ENCODE measurements at places on chromosomes 12 and 14.
A peak's percentile ranks its signal among the peaks of the same experiment; 100 is the strongest.

GRCh38 chr14:106372870-106373652 is 846.7 kb downstream of the TMEM121 start:
- DNase-seq, result peak; percentile 86

DNA sequence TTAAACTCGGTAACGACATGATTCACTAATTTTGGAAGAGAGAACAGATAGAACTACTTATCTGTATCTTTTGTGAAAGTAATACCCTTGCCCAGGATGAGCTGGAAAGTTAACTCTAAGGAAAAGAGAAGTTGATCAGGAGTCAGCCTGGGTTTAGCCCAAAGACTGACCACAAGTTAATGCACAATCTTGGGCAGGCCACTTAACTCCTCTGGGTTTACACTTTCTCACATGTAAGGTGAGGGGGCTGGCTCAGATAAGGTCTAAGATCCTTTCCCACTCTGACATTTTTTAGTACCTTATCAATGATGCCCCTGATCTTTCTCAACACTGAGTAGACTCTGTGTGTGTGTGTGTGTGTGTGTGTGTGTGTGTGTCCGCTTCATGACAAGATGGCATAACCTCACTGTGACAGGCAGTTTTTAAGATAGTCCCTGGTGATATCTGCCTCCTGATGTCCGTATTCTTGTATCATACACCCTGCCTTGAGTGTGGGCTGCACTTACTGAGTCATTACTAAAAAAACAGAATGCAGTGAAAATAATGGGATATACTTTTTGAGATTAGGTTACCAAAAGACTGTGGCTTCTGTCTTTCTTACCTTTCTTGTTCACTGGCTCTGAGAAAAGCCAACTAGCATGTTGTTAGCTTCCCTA is 56.2 kb upstream of the CCDC198 start:
- no peak for DNase-seq

DNA sequence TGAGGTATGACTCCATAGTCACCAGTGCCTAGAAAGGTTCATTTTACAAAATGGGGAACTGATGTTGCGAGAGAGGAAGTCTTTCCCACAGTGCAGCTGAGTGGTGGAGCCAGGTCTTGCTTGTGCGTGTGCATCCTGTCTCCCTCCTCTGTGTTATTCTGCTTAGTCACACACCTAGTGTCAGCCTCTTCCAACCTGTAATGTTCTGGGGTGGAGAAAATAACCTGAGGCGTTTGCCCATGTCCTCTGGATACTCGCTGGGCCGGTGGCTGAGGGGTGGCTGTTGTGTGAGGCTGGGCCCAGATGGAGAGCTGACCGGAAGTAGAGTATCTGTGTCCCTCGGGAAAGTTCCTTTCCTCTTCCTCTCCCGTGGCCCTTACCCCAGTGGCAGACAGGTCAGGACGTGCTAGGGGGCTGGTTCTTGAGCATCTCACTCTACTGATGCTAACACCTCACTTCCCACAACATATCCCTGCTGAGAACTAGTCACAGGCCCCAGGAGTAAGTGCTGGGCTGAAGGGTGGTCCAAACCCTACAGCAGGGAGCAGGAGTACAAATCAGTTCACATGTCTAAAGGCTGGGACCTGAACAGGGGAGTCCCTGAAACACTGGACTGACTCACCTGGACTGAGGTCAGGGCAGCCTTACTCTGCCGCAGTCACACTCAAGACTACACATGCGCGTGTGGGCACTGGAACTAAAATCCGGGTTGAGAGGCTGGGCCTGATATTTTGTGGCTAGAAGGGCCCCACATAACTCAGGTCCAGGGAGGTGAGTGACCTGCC is 7.0 kb downstream of the MLF2 start:
- DNase-seq, result no peak

DNA sequence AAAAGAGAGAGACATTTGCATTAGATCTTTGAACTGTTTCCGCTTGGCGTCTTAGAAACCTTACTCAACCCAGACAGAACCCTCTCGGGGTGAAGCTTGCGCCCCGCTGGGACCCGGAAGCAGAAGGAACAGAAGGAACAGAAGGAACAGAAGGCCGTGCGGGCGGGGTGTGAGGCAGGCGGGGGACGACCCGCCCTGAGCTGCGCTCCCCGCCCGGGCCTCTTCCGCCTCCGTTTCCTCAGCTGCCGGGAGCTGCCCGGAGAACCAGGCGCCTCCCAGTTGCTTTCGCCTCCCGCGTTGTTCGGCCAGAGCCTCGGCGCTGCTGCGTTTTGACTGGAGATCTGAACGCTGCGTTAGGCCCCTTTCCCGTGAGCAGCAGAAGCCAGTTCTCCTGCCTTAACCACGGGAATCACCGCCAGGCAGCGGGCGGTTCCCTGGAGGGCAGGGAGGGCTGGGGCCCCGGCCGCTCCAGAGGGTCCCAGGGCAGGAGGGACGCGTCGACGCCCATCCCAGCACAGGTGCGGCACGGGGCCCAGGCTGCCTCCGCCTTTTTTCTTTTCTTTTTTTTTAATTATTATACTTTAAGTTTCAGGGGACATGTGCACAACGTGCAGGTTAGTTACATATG is 19.3 kb upstream of the MMP17 start:
- DNase-seq, result no peak

GRCh38 chr12:67318786-67319185 is 49.6 kb downstream of the CAND1 start:
- no peak for DNase-seq

GRCh38 chr12:68403296-68403695 is 71.1 kb upstream of the MDM1 start:
- no peak for DNase-seq

- no peak for DNase-seq
Observed at GRCh38 chr12:79451365-79451764, 239.4 kb downstream of the PAWR start.

GRCh38 chr12:82470906-82471512 is 112.7 kb downstream of the METTL25 start:
- DNase-seq, result no peak

DNA sequence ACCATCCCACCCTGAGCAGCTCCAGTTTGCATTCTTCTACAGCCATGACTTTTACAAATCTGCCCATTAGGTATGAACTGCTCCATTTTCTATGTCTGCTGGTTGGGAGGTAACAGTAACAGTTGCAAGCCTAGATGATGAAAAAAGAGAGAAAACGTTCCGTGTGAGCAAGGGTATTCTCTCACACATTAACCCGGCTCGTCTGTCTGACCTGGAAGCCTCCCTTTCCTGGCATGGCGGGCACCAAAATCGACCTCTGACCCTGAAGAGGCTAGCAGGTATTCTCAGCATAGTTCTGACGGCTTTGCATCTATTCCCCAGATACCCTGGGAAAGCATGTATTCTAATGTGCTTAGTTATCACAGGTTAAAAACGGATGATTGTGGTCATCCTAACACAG is 31.8 kb downstream of the APPL2 start:
- no peak for DNase-seq

GRCh38 chr12:118377884-118378470 is 1.6 kb downstream of the SUDS3 start:
- DNase-seq, result no peak

GRCh38 chr12:59147791-59148190 is 227.5 kb upstream of the LRIG3 start:
- DNase-seq, result no peak

- DNase-seq, result no peak
Observed at GRCh38 chr14:41605550-41606281, 960 bp upstream of the LRFN5 start.

DNA sequence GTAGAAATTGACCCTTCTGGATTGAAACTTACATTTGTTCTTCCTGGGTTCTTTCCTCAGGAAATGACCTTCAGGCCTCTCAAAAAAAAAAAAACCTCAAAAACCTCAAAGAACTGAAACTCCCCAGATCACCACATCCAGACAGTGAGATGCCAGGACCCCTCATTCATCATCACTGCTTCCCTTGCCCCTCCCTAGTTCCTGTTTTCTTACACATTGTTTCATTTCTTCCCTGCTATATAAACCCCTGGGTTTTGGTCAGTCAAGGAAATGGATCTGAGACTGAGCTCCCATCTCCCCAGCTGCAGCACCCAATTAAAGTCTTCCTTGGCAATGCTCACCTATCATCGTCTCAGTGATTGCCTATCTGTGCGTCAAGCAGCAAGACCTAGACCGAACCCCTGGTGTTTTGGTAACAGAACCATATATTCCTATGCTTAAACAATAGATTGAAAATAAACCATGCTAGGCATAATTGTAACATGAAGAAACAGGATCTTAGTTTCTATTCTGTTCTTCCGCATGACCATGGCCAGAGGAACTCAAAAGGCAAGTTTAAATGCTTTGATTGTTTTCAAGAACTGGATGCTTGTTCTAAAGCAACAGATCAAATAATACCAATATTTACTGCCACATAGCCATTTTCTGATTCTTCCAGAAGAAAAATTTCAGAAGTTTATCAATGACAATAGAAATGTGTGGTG is 108.0 kb upstream of the MAX start:
- no peak for DNase-seq

DNA sequence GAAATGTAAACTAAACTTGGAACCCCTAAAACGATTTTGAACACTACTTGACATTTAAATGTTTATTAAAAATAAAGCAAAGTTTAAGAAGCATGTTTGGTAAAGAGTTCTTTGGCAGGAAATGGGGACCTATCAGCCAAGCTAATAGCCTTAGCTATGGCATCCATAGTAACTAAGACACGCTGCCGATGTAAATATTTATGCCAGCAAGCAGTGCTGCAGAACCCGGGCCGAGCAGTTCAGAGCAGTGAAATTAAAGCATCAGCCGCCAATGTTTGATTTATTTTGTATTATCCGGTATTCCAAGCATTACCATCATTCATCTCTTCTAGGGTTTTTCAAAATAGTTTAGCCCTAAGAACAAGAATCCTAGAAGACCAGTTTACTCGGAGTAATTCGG is 61.6 kb downstream of the PPP2R5C start:
- no peak for DNase-seq

- no peak for DNase-seq
Observed at GRCh38 chr14:76456200-76456599, 80.3 kb downstream of the ESRRB start.

DNA sequence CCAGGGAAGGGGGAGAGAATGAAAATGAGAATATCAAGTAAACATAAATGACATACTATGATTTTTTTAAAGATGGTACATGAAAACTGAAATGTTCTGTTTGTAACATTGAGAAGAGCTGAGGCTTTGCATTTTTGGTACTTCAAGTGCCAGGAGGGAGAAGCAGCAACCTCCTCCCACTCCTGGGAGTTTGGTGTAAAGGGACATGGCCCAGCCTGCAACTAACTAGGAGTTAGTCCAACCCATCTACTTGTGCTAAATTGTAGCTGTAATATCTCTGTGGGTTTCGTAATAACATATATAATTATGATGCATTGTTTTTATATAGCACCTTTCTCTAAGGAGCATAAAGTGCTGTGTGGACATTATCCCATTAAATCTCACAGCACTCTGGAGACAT is 517.5 kb downstream of the NELL2 start:
- no peak for DNase-seq

DNA sequence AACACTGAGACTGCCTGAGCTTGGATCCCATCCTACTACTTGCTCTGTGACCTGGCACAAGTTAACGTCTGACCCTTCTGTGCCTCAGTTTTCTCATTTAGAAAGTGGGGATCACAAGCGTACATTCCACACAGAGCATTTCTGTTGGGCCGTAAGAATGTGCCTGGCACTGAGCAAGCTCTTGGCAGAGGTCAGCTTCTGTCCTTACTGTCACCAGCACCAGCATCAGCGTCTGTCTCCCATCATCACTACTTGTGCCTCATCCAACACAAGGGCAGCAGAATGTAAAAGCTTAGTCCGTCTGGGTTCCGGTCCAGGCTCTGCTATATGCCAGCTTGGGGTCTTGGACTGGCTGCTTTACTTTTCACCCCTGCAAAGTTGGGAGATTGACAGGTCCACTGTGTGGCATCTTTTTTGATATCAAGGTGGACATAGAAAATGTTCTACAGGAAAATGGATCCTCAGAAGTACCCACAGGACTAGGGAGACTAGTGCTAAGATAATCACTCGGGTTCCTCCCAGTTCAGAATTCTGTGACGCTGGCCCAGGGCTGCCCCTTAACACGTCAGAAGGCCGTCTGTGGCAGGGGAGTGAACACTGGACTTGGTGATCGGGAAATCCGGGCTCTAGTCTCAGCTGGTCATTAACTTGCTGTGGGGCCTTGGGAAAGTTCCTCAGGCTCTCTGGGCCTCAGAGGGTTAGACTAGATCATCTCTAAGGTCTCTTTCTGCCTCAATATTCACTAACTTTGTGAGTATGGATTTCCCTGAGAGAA is 65.9 kb downstream of the CACNA1C start:
- no peak for DNase-seq

DNA sequence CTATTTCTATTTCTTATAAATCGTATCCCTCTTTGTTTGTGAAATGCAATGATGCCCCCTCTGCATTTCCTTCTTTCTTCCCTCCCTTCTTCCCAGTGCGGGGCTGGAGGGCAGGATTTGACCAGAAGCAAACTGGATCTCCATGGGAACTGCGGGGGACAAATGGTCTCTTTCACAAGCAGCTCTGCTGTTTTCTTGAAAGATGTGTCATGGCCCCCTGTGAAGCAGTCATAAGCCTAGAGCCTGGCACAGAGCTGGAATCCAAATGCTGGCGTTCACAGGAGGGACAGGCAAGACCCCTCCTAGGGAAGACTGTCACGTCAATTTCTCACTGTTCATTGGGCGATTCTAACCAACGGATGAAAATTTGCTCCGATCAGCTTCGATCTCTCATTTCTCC is 203.5 kb upstream of the NOS1 start:
- no peak for DNase-seq

DNA sequence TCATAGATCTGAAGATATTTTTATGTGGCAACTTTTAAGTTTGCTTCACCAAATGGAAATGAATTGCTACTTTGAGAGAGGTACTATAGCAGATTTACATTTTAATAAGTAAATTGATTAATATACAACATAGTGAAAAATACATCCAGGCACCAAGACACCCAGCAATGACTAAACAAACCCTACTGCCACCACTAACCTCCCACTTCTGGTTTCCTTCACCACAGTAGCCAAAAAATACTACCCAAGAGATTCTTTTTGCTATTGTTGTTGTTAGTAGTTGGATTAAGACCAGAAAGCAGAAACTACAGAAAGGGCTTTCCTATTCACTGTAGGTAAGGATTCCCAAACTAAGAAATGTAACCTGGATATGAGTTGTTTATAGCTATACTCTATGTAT is 54.1 kb downstream of the COCH start:
- no peak for DNase-seq

- no peak for DNase-seq
Observed at GRCh38 chr12:25293653-25294052, 42.9 kb upstream of the KRAS start.

DNA sequence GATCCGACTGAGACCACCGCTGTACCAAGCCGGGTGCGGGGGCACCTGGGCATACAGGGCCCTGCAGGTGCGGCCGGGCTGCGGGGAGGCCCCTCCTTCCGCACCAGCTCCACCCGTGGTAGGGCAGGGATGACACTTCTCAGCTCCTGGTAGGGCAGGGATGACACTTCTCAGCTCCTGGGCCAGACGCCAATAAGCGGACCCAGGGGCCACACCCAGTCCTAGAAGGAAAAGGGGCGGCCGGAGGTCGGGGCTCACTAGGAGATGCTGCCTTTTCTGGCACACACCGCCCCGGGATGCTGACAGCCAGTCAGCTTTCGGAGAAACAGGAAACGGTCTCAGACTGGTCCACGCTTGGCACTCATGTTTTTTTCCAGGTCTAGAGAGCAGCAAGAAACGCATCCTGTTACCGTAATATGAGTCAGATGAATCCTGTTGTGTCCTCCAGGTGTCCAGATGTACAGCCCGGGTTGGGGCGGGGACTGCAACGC is 34.8 kb downstream of the NFKBIA start:
- DNase-seq, result no peak

GRCh38 chr14:98819132-98819866 is 452.7 kb downstream of the BCL11B start:
- DNase-seq, result no peak

- peak; percentile 50 for DNase-seq
Observed at GRCh38 chr12:32302218-32303173, 96.9 kb upstream of the FGD4 start.
